ENCODE measurements at places on chromosomes 1 and 21. TPM values are rescaled to one million over a fixed set of nuclear protein-coding genes. Genes with fewer than 3 reads are reported as not detected.

Gene DCST1
- total RNA-seq: not detected

Gene NRIP1
- 51.1 TPM for total RNA-seq

Gene RPTN
- not detected for total RNA-seq

Gene PRAMEF5
- not detected for total RNA-seq

Gene OR2L3
- total RNA-seq: not detected

Gene ARID1A
- total RNA-seq: 14.5 TPM

Gene GJA8
- total RNA-seq: not detected

Gene AUNIP
- 2.0 TPM for total RNA-seq

Gene VANGL2
- total RNA-seq: 0.05 TPM

All from dermis blood vessel endothelial cell (primary cell).